Stimulated activated CD4-positive, alpha-beta T cell treated with anti-CD3 and anti-CD28 coated beads, Interleukin-15, amount 100 ng/mL, for 1 hour (primary cell): ENCODE measurements at places on chromosomes 2 and 18.

DNA sequence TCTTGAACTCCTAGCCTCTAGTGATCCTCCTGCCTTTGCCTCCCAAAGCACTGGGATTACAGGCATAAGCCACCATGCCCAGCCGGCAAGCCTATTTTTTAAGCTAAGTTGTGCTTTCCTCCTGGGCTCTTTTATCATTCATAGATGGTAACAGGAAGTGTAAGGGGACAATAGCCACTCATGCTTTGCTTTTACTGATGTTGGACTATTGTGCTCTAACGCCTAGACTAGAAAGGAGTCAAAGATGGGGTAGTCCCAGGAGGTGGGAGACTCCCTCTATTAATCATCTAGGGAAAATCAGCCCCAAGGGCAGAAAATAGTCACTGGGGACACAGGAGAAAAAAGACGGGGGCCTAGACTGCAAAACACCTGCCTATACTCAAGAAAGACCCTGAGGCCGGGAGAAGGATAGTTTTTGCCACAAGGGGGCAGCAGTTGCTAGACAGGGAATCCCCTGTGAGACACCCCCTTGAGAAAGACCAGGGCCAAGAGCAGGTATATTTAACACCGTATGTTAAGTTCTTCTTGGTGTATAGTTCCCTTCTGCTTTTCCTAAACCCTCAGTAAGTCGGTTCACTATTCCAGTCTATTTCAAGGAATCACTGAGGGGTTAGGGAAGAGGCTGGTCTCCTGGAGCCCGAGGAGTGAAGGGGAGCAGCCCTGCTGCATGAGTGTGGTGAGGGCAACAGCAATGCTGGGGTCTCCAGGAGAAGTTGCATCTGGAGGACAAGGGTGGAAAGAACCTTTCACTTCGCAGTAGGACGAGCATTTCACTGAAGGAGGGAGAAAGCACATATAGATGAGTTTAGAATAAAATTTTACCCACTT, 2.1 kb upstream of the CXCR1 start:
- peak; percentile 26 for DNase-seq

DNA sequence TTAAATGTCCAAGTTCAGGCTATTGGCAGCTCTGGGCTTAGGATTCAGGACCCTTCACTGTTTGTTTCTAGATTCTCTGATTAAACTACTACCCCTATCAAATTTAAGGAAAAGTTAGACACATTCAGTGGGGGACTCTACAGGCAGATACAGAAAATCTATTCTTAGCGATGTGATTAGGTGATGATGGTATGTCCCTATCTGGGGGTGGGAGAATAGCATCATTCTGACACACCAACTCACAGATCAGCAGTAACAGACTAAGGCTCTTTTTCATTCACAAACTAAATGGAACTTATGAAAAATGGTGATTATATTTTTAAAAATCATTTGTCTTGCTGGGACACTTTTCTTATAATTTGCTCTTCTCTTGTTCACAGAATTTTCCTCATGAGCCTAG, 232.9 kb upstream of the CDH2 start:
- DNase-seq = no peak

DNA sequence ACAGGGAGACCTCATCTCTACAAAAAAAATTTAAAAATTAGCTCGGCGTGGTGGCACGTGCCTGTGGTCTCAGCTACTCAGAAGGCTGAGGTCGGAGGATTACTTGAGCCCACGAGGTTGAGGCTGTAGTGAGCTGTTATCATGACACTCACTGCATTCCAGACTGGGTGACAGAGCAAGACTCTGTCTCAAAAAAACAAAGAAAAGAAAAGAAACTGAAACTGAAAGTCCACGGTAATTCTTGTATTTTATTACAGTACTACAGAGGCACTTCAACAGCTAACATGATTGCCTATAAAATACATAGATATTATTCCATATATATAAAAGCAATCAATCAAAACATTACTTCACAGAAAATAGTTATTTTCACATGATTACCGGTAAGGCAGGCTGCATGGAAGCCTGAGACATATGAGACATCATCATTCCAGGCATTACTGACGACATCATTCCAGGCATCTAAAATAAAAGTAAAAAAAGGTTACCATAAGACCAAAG, 23.1 kb downstream of the PRPF40A start:
- DNase-seq = no peak

DNA sequence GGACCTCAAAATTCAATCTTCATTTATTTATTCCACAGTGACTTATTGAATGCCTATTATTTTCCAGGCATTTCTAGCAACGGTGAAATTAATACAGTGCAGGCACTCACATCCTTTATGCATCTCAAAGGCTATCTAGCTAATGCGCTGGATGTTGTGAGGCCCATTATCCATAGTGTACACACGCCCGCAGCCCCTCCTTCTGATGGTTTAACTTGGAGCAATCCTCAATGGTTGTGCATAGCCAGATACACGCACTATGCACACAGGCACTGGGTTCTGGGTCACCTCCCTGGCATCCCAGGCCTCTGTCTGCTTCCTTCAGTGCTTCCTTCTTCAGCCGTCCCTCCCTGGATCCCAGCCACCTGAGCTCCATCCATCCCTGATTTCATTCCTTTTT, 108.5 kb upstream of the BOD1L2 start:
- no peak for DNase-seq

GRCh38 chr2:70212298-70212932, 21.6 kb upstream of the C2orf42 start:
- no peak for DNase-seq

GRCh38 chr2:240597419-240598181, 11.1 kb downstream of the CAPN10 start:
- no peak for DNase-seq

GRCh38 chr2:65299246-65299645, 71.6 kb downstream of the ACTR2 start:
- DNase-seq = no peak

GRCh38 chr2:219946529-219946928, 319.1 kb downstream of the SLC4A3 start:
- no peak for DNase-seq

GRCh38 chr2:199202964-199203363, 254.8 kb downstream of the SATB2 start:
- DNase-seq = no peak

DNA sequence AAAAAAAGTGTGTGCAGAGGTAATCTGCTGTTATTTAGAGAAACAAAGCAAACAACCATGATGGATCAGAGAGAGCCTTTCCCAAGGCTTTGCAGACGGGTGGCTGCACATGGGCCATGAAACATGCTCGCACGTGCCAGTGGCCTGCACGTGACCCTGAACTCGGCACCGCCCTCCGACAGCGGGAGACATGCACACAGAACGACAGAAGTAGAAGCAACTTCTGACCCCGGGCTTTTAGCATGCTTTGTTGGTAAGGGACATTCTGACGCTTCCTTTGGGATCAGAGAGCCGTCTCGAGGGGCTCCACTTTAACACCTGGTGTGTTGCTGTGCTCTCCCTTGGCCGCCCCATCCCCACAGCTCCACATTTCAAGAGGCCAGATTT, 112.5 kb downstream of the KCNF1 start:
- DNase-seq = no peak

DNA sequence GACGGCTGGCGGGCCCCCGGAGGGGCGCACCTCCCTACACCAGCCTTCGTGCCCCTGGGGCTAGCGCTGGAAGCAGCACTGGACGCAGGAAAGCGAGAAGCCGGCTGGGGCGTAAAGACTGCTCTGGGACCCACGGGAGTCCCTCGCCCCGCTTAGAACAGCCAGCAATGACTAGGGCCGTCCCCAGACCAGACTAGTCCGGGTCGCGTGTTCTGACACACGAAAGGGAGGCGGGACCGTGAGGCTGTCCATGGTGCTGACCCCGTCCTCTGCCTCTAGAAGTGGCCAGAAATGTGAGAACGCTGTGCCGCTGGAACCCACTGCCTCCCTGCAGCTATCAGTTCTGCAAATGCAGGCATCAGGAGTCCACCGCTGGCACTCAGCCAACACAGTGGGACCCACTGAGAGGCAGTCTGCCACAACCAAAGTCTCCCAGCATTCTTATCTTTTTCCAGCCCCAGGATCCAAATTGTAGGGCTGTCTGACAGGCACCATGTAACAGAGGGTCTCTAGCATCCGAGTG, at the start of gene UCN:
UCN (minus strand) TSS at position 87 of the 523 bp plus-strand sequence. CDS start 550 bp downstream, outside the sequence.
- DNase-seq = no peak

DNA sequence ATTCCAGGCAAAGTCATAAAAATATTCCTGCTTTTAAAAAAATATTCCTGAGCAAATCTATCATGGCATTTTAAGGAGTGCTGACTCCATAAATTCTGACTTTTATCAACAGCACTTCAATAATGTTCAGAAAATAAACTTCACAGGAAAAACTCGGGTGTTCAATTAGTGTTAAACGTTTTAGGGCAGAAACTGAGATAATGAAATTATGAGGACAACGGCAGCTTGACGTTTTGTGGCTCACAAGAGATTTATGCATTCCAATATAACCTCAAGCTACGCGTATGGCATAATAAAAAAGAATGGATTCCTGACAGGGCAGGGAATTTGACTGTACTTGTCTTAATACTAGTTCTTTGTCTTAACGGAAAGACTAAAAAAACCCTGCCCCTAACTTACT, 133.2 kb downstream of the ICOS start:
- DNase-seq = no peak

GRCh38 chr2:212607080-212607479, 68.5 kb upstream of the ERBB4 start:
- DNase-seq = no peak

- no peak for DNase-seq
Observed at GRCh38 chr2:225806105-225806504, 406.6 kb downstream of the NYAP2 start.
